ENCODE measurements at places on chromosomes 2 and 18.

- peak; percentile 37 for DNase-seq
Measured at GRCh38 chr2:72859831-72860262, 27.4 kb upstream of the SPR start.

- DNase-seq = peak; percentile 25
Measured at GRCh38 chr2:84631047-84631446, 114.7 kb downstream of the DNAH6 start.

DNA sequence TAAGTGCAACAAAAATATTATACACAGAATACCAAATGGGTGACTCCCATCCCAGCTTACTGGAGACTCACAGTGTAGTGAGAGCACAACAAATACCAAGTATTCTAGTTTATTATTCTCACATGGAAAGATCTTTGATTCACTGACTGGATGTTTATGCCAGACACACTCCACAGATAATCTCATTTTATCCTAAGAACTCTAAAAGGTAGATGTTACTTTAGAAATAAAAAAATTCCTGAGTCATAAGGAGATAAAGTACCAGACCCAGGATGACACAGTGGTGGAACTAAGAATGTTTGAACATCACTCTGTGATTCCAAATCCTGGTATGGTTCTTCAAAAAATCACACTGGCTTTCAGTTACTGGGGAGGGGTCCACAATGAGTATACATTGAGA is 136.2 kb downstream of the CDH2 start:
- no peak for DNase-seq

GRCh38 chr2:127208313-127208712 is 11.8 kb downstream of the CYP27C1 start:
- peak; percentile 45 for DNase-seq

- DNase-seq = peak; percentile 87
Measured at GRCh38 chr2:64654063-64654811, 524 bp upstream of the SERTAD2 start.

DNA sequence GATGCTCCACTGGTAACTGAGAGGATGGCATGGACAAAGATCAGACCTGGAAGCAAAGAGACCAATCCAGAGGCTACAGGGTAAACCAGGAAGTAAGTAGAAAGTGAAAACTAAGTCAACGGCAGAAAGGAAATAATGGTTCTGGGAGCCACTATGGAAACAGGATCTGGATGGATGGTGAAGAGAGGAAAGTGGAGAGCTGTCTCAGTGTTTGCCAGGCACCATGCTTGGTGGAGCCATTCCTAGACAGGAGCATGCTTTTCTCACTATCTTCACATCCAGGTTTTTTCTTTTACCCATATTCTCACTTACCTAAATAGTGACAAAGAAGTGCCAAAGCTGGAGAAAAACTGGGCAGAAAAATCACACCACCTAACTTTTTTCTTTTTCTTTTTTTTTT is 22.2 kb downstream of the ZNF521 start:
- DNase-seq = no peak

GRCh38 chr2:122145856-122146255 is 390.4 kb downstream of the TSN start:
- DNase-seq = no peak

- DNase-seq = no peak
Measured at GRCh38 chr2:199962203-199962602, 6.8 kb downstream of the MAIP1 start.

DNA sequence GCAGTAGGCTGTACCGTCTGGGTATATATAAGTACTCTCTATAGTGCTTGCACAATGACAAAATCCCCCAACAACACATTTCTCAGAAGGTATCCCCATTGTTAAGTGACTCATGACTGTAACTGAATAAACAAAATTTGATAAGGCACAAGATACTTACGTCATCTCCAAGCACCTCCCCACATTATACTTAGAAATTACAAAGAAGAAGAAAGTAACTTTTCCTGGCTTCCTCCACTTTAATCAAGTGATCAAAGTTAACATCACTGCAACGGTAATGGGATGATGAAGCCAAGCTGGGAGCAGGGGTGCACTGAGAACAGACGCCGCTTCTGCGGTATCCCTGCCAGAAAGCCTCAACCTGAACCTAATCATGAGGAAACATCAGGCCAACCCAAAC is 9.7 kb downstream of the TNS1 start:
- peak; percentile 38 for DNase-seq

GRCh38 chr18:59456657-59457056 is 97.6 kb upstream of the LMAN1 start:
- DNase-seq = no peak

- no peak for DNase-seq
Measured at GRCh38 chr2:237629739-237630138, 2.4 kb downstream of the LRRFIP1 start.

GRCh38 chr2:144523596-144524117 is 3.7 kb upstream of the ZEB2 start:
- DNase-seq = peak; percentile 14

DNA sequence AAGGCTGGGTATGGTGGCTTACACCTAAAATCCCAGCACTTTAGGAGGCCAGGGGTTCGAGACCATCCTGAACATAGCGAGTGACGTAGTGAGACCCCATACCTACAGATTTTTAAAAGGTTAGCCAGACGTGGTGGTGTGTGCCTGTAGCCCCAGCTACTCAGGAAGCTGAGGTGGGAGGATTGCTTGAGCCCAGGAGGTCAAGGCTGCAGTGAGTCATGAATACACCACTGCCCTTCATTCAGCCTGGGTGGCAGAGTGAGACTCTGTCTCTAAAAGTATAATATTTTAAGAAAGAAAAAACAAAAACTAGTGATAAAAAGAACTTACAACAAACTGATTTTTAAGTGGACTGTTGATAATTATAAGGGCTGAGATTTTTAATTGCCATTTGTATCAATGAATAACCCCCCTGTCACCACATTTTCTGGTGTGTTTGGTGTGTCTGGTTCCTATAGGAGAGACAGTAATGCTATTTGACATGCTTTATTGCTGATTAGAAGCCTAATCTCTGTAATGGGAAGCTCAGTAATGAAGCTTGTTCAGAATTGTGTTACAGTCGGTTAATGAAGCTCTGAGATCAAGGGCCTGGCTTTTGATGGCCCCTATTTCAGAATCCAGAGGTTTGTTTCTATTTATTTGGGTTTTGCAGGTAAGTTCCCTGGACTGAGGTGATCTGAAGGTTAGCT is 147.0 kb downstream of the NEDD4L start:
- DNase-seq = no peak

DNA sequence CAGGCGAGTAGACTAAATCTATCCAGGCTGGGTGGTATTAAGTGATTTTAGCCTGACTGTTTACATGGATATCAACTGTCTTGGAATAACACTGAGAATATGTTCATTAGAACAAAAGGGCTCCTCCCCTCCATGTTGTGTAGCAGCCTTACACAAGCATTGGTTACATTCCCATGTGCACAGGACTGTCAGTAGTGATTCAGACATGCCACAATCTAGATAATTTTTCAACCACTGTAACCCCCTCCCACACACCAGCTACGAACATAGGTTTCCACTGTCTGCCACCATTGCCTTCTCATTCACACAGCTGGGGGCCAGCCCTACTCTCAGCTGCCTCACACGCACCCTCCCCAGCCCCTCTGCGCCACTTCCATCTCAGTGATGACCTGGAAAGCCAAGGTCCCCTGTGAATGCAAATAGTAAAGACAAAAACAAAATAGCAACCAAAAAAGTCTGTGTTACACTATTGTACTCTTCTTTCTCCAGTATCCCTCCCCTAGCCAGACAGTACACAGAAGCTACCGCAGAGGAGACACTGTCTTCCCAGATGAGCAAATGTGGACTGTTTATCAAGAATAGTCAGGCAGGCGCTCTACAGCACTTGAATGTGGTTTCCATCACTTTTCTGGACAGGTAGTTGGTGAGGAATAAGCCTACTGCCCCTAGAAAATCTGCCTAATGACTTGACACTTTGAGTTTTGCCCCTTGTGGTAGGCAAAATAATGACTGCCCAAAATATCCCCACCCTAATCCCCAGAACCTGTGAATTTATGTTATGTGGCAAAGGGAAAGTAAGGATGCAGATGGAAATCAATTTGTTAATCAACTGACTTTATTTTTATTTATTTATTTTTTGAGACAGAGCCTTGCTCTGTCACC is 27.9 kb upstream of the TYMS start:
- DNase-seq = no peak

All from fibroblast of gingiva (primary cell).